Left ventricle myocardium superior (tissue), 1 donor: ENCODE measurements at places on chromosomes 5 and 9. TPM values are rescaled to one million over a fixed set of nuclear protein-coding genes. Genes with fewer than 3 reads are reported as not detected.

The IL5 gene
- not detected for total RNA-seq

DNA sequence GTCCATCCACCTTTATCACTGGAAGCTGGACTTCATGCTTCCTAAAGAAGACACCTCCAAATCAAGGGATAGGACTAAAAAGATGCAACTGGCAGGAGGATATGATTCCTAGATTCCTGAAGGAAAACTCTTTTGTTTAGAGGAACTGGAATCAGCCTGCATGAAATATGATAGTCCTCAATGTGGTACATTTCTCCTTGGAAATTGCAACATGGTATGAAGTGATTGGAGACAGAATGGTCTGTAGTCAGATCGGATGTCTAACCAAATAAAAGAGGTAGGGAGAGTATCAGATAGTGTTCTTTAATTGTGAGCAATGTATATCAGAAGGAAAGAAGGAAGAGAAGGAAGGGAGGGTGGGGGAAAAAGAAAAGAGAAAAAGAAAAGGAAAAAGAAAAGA lies 116.1 kb upstream of the FSTL4 start:
- DNase-seq, result no peak

GRCh38 chr5:126852091-126852571 lies 75.2 kb downstream of the LMNB1 start:
- DNase-seq, result no peak

DNA sequence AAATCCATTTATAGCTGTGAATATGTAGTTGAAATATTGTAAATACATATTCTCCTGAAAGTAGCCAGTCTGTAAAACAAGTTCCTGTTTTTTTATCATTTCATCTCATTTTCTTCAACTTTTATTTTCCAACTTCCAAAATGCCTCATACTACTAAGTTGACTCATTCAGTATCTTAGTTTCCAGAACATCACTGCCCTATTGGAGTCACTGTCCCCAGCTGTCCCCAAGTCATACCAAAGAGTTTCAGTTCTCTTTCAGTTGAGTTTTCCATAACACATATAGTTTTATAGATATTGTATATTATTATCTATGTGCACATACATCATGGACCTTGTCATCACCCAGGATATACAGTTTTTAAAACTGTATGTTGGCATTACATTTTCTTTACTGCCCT lies 261.7 kb downstream of the CDH12 start:
- DNase-seq, result no peak

The PDE6A gene
- 0.05 TPM for total RNA-seq

The CHSY3 gene
- total RNA-seq, result 0.62 TPM

- DNase-seq, result no peak
Measured at GRCh38 chr5:151504006-151504405, 56.6 kb downstream of the SLC36A1 start.

The SEMA6A gene
- 6.4 TPM for total RNA-seq

The SPINK5 gene
- total RNA-seq, result 0.22 TPM

DNA sequence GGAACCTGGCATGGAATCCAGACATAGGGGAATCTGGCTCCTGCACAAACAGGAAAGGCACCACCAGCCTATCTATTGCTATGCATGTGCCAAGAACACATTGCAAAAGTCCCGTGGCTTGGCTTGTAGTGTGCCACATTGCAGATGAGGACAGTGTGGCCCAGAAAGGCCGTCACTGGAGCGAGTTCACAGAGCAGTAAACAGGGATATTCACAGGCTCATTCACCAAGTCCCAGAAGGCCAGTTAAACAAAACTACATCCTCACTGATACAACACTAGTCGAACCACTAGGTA lies 39.6 kb upstream of the TRIM32 start:
- peak; percentile 70 for DNase-seq

GRCh38 chr5:174901336-174901735 lies 177.0 kb downstream of the MSX2 start:
- no peak for DNase-seq

- DNase-seq, result no peak
Measured at GRCh38 chr5:24602188-24602587, 42.6 kb downstream of the CDH10 start.

GRCh38 chr9:68970151-68970550 lies 43.8 kb downstream of the PRKACG start:
- no peak for DNase-seq

- DNase-seq, result no peak
Measured at GRCh38 chr9:38017885-38018186, 51.2 kb downstream of the SHB start.

The NEUROG1 gene
- total RNA-seq, result not detected

- no peak for DNase-seq
Measured at GRCh38 chr9:129089246-129089645, 8.3 kb downstream of the DOLPP1 start.

DNA sequence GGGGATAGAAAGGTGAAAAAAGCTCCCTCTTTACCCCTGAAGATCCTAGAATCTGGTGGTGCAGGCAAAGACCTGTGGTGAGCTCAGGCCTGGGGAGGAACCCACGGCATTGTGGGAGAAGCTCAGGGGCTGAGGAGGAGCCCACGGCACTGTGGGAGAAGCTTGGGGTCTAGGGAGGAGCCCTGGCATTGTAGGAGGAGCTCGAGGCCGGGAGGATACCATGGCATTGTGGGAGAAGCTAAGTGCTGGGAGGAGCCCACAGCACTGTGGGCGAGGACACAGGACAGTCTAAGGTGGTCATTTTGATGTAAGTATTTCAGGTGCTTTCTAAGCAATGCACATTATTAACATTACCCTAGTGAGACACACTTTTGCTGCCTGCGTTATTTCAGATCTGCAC lies 179.7 kb downstream of the HSD17B3 start:
- DNase-seq, result no peak

DNA sequence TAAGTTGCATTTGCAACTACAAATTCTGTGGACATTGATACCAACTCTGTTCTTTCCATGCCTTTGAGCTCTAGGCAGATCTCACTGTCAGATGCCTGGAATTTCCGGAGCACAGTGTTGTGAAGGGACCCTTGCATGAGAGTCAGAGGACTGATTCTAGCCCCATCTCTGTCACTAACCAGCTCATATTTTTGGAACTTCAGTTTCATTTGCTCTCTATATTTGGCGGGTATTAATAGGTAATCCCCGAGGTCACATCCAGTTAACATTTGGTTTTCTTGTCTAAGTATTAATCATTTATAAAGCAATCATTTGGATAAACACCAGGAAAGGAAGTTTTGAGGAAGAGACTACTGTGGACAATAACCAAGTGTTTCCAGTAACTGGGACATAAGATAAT lies 115.7 kb downstream of the MAN2A1 start:
- no peak for DNase-seq

The SHB gene
- total RNA-seq, result 15.9 TPM

The CDH6 gene
- total RNA-seq, result 2.6 TPM

DNA sequence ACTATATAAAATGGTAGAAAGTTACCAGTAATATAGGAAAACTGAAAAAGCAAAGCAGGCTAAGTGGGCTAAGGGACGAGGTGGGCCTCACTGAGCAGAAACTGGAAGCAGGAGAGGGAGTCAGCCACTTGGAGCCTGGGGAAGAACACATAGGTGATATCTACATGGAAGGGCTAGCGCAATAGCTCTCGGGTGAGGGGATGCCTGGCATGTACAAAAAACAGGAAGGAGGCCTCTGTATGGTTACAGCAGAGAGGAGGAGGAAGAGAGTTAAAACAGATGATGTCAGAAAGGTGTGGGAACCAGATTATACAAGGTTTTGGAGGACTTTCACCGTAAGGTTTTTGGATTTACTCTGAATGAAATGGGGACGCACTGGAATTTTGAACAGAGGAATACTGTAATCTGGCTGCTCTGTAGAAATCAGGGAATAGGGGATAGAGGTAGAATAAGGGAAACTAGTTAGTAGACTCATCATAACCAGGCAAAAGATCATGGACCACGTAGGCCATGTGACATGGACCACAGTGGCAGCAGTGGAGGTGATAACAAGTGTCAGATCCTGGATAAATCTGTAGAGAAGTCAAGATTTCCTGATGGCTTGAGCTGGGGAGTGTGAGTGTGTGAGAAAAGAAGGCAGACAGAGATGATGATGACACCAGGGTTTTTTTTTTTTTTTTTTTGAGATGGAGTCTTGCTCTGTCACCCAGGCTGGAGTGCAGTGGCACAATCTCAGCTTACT lies 52.5 kb downstream of the FNBP1 start:
- no peak for DNase-seq

GRCh38 chr5:74631081-74631953 lies 9.2 kb downstream of the ENC1 start:
- DNase-seq, result no peak

The SEMA4D gene
- 24.7 TPM for total RNA-seq

The PCDHGB6 gene
- 4.7 TPM for total RNA-seq

DNA sequence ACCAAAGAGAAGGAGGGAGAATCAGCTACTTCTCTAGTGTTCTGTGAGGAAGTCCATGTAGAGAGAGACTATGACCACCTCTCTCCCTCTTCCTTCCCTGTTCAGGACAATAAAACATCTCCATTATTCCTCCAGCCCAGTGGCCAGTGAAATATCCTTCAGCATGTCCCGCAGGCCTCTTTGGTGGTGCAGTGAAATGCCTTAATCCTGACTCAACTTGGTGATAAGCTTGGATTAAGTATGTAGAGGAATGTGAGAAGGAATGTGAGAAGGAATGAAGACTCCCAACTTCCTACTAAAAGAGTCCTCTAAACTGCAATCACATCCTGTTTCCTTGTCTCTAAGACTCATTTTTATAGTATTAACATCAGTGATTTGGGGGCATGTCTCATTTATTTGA lies 167.3 kb downstream of the TRPM3 start:
- DNase-seq, result no peak

The TAF1L gene
- not detected for total RNA-seq

- DNase-seq, result no peak
Measured at GRCh38 chr5:172529896-172530295, 75.6 kb upstream of the SH3PXD2B start.

- no peak for DNase-seq
Measured at GRCh38 chr5:943918-944620, 51.4 kb downstream of the TRIP13 start.

DNA sequence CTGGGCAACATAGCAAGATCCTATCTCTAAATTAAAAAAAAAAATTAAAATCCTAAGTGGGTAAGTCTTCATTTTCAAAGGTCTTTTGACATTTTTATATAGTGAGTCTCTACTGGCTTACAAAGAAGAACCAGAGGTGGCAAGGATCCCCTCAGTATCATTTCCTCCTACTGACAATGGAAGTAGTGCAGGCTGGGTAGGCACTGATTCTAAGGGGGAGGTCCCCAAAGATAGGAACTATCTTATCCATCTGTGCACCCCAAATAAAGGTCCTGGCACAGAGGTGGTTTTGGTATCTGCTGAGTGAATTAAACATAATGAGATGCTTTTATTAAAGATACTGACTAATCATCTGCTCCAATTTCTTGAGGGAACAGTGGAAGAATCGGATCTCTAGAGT lies 4.2 kb downstream of the FAM193B start:
- DNase-seq, result no peak

The ERAP2 gene
- total RNA-seq, result 6.1 TPM

The GPR151 gene
- total RNA-seq, result not detected

DNA sequence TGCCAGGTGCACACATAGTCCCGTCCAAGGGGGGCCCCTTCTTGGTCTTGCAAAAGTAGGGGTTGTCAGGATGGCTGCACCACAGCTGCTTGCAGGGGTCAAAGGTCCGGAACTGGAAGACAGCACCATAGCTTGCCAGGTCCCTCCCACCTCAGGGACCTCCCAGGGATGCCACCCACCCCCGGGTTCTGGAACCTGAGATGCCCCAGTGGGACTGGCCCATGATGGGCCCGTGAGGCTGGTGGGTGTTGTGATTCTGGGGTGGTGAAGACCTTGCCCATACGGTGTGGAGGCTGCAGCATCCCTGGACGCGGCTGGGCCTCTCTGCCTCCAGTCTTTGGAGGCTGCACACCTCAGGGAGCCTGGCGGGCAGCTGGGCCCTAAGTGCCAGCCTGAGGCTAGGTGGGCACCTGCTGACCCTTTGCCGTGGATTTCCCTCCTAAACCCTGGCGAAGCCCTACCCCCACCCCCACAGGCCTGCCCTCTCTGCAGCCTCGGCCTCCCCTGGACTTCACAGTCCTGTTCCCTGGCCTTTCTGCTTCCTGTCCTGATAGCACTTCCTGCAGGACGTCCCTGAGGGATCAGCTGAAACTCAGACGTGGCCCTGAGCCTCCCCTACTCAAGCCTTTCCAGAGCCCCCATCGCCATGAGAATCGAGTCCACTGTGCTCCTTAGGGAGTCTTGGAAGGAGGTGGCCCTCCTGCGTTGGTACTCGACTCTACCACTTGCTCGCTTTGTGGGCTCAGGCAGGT lies 92.1 kb downstream of the ZNF354C start:
- peak; percentile 15 for DNase-seq
